Fibroblast of skin of back (primary cell): ENCODE measurements at places on chromosomes 11 and 22.
A peak's percentile ranks its signal among the peaks of the same experiment; 100 is the strongest.

DNA sequence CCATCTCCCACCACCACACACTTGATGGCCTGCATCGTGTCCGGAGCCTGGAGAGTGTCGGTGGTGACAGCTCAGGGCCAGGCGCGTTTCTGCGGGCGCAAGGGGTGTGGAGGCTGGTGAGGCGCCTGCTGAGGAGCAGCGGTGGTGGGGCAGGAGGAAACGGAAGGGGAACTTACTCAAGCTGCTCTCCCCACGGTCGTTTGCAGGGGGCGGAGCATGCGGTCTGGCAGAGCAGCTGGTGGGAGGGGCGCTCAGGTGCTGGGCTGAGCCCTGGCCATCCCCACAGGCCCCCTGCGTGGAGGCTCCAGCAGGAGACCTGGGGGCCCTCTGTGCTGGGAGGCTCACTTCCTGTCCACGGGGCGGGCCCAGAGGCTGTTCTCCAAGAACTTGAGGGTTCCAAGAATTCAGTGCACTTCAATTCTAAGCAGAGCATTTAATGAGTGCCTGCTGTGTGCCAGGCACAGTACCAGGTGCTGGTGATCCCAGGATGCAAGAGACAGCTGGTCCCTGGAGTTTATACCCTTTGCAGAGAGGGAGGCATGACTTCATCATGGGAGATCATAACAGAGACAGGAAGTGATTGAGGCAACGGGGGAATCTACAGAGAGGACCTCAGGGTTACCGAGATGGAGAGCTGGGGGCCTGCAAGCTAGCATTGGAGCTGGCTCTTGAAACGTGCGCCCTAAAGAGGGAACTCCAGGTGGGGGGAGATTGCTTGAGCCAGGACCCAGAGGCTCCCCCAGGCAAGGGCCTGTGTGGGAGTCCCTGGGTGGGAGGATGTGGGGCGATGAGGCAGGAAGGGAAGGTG is at the start of gene RAC2:
TSS of gene RAC2 (minus strand) at position 156 of the 808 bp plus-strand sequence. CDS start at position 35, 121 bp downstream.
- peak; percentile 48 for DNase-seq

- no peak for DNase-seq
These were observed 960 bp upstream of the CADM1 start for GRCh38 chr11:115505175-115505574.

DNA sequence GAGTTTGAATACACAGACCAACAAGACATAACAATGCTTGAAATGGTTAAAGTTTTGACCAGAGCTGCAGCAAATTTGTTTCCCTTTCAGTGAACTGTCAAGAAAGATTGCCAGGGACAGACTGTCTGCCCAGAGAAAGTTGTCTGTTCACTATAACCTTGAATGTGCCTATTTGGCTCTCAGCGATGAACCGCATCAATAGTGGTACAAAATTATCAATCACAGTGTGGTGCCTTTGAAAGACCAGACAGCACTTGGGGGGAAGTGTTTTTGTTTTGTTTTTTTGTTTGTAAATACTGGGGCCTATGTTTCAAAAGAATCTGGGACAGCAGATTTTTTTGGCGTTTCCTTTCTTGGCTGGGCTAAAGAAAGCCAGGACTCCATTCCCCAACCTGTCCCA is 123.1 kb downstream of the CD44 start:
- no peak for DNase-seq

DNA sequence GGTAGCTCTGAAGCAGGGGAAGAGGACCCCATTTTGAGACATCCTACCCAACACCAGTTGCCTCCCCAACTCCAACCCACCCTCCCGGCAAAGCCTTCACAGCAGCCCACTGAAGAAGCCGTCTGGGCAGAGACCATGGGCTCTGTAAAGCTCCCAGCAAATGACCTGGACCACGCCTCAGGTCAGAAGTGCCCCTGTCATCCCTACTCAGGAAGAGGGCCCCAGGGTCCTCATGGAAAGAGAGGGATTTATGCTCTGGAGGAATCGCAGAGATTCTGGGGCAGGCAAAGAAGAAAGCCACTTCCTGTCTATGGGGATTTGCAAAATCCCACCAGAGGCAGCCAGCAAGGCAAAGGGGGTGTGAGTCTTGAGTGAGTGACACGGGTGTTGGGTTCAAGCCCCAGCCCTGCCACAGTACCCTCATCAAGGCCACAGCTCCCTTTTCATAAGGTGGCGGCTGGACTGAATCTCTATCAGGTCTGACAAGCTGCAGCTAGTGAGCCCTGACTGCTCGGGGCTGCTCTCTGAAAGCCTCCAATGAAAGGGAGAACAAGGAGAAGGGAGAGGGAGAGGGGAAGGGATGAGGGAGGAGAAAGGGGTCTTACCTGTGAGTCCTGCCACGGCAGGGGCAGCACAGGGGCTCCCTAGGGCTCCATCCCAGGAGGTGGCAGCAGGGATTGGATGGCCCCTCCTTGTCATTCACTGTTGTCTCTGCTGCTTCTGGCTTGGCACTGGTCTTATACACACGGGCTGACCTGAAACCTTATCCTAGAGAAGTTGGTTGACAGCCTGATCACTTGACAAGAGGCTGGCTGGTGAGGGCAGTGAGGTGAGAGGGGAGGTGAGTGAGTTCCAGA is at the start of gene UCP3:
TSS of gene UCP3 (minus strand) at position 713 of the 857 bp plus-strand sequence. CDS start 2,043 bp downstream, outside the sequence.
- no peak for DNase-seq

DNA sequence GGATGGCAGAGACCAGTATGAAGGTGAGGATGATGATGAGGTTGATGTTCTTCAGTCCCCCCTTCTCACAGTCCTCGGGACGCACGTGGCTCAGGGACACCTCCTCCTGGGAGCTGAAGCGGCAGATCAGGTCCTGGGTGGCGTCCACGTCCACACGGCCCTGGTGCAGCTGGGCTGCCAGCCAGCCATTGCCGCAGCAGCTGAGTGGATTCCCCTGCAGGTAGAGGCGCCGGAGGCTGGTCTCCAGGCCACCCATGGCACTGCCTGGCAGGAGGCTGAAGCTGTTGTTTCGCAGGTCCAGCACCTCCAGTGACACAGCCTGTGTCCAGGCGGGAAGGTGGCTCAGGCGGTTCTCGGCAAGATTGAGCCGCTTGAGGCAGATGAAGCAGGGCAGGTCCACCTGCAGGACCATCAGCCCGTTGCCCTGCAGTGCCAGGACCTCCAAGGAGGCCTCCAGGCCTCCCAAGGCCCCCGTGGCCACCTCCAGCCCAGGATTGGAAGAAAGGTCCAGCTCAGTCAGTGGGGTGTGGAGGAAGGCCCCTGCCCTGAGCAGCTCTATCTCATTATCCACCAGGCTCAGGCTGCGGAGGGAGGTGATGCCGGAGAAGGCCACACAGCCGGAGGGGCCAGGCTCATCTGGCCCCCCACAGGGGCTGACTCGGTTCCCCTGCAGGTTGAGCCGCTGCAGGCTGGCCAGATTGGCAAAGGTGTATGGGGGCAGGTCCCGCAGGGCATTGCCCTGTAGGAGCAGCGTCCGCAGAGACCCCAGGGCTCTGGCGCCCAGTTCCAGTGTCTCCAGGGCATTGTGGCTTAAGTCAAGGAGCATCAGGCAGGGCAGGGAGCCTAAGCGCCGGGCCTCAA is 10.6 kb downstream of the LRRC32 start:
- DNase-seq = no peak

DNA sequence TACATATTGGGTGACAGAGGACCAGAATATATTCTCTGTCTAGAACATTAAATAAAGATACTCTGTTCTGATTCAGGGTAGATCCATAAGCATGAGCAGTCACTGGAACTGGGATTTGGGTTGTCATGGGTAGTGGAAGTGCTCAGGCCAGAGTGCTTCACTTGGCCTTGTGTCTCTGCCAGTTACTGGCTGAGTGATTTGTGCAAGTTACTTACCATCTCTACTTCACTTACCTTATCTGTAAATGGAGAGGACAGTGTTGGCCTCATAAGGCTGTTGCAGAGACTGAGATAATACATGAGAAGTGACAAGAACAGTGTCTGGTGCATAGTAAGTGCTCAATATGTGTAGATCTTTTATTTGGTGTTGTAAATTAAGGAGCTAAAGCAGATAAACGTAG is 17.6 kb downstream of the ATXN10 start:
- DNase-seq = no peak

GRCh38 chr22:47878460-47878859 is 1116.0 kb downstream of the TBC1D22A start:
- DNase-seq = no peak

DNA sequence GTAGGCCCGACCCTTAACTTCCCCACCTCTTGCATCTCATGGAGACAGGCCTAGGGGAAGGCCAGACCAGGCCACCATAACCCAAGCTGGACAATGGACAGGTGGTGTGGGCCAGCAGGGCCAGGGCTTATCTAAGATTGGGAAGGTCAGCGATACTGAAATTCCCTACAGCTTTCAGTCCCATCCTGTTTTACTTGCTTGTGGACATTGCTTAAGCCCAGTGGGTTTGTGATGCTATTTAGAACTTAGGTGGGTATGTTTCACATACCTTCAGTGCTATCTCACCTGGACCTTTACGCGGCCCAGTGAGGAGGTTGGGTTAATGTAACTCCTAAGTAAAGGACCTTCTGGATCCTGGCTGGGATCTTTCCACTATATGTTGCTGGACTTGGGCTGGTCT is 1.7 kb downstream of the FADS2 start:
- DNase-seq = no peak

- DNase-seq = no peak
These were observed 474.3 kb downstream of the METTL15 start for GRCh38 chr11:28582506-28582905.
